Naive thymus-derived CD4-positive, alpha-beta T cell (primary cell): ENCODE measurements at places on chromosomes 2 and 18.
A peak's percentile ranks its signal among the peaks of the same experiment; 100 is the strongest.

DNA sequence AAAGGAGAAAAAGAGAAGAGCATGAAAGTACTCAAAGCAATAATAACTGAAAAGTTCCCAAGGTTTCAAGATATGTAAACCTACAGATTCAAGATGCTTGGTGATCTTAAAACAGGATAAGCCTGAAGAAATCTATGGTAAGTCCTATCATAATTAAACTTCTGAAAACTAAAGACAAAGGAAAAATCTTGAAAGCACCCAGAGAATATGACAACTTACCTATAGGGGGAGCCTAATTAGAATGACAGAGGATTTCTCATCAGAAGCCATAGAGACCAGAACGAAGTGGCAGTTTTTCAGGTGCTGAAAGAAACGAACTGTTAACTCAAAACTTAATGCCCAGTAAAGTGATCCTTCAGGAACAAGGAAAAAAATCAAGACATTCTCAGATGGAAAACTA is 59.7 kb downstream of the XDH start:
- no peak for DNase-seq

- DNase-seq, result no peak
Measured at GRCh38 chr18:62258616-62259015, 66.5 kb upstream of the TNFRSF11A start.

DNA sequence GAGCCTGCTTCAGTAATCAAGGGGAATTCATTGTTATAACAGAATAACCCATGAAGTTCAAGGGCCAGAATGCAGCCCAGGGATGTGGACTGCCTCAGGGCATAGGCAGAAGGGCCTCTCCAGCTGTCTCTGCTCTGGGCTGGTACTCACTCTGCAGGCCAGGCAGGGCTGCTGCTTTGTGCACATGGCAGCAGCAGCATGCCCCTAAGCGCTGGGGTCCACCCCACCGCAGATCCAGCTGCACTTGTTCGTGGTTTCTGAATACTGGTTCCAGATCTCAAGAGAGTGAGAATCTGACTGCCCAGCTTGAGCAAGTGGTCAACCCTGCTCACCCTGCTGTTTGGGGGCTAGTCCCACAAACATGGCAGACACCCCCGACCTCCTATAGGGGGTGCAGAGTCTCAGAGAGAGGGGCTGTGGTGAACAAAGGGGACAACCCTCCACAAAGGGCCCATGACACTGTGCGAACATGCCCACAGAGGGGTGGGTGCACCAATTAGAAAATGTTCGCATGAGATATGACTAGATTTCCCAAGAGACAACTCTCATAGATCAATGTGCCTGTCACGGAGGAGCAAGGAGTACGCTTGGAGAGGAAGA is 87.3 kb downstream of the ACTR3 start:
- no peak for DNase-seq

DNA sequence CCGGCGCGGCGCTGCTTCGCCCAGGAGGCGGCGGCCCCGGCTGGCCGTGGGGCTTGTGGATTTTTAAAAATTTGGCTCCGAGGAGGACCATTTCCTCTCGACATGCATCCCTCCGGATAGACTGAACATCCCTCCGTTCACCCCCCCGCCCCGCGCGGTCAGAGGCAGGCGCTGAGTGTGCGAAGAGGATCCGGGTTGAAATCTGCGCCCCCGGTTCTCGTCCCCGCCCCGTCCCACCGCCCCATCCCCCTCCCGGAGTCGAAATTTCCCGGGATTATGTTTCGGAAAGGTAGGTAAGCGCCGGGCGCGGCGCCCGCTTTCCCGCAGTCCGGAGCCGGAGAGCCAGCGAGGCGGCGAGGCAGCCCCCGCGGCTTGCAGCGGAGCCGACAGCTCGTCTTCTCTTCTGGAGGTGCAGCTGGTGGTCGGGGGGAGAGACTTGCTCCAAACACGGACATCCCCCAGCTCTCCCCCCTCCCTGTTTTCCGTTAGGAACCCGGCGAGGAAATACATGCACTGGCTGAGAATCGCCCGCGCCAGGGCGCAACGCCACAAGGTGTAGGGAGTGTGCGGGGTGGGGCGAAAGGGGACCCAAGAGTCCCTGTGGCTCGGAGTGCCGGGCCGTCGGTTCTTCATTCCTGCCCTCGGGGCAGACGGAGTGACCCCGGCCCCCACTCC is at the start of gene PRKCE:
TSS of gene PRKCE (plus strand) at position 261 of the 675 bp plus-strand sequence.
- peak; percentile 31 for DNase-seq

DNA sequence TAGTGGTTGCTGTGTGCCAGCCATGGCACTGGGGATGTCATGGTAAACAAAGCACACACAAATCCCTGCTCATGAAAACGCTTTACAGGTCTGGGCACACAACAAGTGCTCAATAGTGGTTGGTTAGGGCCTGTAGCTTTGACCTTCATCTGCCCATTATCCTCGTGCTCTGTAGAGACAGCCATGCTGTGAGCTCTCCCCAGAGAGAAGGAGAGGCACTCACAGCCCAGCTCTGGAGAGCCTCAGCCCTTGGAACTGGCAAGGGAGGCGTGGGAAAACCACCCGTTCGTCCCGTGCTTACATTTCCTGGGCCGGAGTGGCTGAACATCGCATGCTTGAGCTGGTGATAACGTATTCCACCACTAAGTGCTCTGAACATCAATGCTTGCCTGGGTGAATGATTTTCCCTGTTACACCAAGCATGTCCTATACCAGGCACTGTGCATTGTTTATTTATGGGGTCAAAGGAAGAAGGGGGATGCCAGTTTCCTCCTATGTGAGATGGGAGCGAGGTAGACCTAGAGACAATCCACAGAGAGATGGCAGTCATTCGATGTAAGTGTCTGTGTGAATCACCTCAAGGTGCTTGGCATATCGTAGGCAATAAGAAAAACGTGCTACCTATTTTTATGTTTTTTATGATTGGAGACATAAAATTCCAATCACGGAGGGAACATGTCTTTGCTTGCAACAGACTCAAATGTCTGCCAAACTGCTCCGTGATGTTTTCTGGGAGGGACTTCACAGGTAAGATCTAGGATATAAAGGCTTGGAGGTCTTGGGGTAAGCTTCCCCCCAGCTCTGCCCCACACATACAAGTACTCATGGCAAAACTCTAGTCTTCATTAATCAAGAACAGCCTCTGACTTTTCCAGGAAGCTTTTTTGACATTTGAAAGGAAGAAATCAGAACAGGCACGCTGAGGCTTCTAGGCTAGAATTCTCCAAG is 75.5 kb downstream of the DDX1 start:
- no peak for DNase-seq

- DNase-seq, result no peak
Measured at GRCh38 chr18:44988821-44989587, 308.3 kb downstream of the SETBP1 start.

DNA sequence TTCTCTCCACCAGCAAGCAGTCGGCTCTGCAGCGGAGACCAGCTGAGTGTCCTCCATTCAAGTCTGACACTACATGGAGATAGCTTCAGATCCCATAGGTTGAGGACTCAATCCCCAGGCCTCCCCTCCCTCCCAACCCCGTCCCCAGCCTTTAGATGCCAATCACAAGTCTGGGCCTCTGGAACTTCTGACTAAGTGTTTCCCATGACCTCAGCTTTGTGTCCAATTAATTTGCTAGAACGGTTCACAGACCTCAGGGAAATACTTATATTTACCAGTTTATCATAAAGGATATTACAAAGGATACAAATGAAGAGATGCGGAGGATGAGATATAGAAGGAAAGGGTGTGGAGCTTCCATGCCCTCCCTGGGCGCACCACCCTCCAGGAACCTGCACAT is 77.4 kb downstream of the MERTK start:
- no peak for DNase-seq

DNA sequence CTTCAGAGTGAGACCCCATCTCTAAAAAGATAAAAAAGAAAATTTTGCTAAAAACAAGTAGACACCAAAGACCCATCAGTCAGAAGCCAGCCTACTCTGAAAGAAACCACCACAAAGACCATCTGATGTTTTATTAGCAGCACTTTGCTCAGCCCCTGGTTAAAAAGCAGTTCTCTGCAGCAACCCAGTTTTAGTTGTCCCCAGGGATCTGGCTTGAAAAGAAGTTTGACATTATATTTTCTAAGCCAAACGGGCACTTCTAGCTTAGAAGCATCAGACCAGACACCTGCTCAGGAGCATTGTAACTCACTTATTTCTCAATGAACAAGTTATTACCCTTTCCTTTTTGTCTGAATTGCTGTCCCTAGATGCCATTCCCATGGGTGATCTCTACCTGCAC is 164.2 kb upstream of the ETAA1 start:
- DNase-seq, result no peak

GRCh38 chr2:53484531-53484930 is 283.1 kb upstream of the CHAC2 start:
- no peak for DNase-seq

DNA sequence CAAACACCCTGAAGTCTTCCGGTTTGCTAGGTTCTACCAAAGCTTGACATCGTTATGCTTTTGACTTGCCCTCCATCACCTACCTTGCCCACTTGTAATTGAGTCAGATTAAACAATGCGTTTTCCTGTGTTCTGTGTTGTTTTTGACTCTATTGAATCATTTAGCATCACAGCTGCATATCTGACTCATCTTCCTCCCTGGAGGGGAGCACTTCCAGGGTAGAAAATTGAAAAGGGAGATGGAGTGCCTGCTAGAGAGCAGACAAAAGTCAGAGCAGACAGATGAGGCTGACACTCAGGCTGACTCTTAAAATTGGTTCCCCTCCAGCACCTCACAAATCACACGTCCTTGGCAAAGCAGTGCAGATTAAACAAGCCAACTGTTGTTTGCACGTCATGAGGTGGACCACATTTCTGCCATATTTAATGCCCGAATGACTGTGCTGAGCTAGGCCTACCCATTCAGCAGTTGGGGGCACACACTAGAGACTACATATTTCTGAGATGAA is 2.2 kb downstream of the MPP4 start:
- DNase-seq, result no peak

DNA sequence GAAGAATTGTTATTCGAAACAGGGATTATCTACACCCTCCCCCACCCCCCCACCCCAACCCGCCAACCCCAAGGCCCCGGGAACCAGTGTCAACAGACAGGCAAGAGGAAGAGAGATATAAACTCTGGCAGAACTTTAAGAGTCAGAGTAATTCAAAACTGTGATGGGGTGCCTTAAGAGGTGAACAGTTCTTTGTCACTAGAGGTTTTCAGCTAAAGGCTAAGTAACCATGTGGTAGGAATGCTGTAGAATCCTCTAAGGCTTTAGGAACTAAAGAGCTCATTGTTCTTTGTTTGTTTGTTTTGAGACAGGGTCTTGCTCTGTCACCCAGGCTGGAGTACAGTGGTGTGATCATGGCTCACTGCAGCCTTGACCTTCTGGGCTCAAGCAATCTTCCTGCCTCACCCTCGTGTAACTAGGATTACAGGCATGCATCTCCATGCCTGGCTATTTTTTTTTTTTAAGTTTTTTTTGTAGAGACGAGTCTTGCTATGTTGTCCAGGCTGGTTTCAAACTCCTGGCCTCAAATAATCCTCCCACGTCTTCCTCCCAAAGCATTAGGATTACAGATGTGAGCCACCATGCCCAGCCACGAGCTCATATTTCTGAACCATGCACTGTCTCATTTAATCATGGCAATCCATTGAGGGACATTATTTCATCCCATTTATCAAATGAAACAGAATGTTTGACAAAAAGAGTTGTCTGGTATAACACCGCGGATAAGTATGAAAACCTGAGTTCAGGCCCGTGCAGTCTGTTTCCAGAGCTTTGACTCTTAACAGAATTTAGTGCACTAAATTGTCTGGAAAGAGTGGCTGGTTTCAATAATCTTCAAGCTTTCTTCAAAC is 20.8 kb upstream of the TMEM17 start:
- no peak for DNase-seq

DNA sequence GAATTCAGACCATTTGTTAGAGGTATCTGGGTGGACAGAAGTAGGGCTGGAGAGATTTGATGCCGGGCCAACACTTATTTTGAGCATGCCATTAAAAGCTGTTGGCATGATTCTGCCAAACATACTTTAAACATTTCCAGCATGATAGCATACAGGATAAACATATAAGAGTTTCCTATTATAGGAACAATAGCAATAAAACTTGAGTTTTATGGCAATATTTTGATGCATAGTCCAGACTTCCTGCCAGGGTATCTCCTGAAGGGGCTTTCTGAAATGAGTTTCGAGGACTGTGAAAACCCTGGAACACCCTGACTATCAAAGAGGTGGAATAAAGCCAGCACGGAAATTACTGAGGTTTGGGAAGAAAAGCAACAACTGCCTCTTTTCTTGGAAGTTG is 1398.0 kb upstream of the NXPH2 start:
- DNase-seq, result no peak

DNA sequence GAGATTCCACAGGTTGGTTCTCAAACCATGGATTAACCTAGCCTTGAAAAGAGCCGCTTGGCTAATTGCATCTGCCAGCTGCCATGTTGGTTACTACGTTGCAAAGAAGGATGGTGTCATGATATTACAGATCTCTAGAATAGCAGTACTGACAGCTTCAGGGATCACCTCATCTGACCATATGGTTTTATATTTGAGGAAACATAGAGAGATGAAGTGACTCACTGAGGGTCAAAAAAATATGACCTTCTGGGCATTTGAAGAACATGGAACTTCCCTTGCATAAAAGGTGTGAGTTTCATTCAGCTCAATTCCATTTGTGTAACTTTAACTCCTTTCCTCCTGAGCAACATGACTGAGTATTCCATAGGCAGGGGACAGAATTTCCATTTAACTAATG is 242.3 kb downstream of the SETBP1 start:
- DNase-seq, result no peak

GRCh38 chr2:4909346-4910009 is 782.7 kb upstream of the SOX11 start:
- no peak for DNase-seq

DNA sequence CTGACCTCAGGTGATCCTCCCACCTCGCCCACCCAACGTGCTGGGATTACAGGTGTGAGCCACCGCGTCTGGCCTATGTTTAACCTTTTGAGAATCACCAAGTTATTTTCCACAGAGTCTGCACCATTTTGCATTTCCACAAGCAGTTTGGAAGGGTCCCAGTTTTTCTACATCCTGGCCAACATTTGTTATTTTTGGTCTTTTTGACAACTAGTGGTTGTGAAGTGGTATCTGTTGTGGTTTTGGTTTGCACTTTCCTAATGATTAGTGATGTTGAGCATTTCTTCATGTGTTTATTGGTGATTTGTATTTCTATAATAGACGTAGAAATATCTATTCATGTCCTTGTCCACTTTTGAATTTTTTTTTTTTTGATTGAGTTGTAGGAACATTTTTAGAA is 67.9 kb downstream of the BIRC6 start:
- DNase-seq, result no peak

GRCh38 chr18:8503248-8503647 is 106.0 kb upstream of the RAB12 start:
- DNase-seq, result no peak

DNA sequence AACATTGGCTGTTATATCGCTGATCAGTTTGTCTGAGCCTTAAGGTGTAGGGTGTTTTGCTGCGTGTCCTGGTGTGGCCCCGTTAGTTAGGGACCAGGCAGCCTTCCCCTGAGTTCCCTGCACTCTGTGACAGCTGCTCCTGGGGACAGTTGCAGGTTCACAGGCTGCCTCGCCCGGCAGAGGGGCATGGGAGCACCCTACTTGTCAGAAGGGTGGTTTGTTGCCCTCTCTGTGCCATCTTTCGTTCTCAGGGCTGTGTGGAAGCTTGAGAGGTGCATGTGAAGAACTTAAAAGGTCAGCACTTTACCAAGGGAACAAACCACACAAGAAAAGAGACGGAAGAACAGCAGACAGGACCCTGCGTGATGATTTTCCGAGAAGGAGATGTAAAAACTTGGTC is 159.6 kb downstream of the LDLRAD4 start:
- DNase-seq, result no peak

GRCh38 chr2:241706537-241706936 is 4.7 kb downstream of the ING5 start:
- DNase-seq, result no peak

GRCh38 chr2:106649306-106649705 is 162.1 kb downstream of the CD8B2 start:
- DNase-seq, result no peak
